Cerebellum (tissue), 4 donors: ENCODE measurements at places on chromosomes 7 and 10. TPM values are rescaled to one million over a fixed set of nuclear protein-coding genes. Genes with fewer than 3 reads are reported as not detected.
A peak's percentile ranks its signal among the peaks of the same experiment; 100 is the strongest.

DNA sequence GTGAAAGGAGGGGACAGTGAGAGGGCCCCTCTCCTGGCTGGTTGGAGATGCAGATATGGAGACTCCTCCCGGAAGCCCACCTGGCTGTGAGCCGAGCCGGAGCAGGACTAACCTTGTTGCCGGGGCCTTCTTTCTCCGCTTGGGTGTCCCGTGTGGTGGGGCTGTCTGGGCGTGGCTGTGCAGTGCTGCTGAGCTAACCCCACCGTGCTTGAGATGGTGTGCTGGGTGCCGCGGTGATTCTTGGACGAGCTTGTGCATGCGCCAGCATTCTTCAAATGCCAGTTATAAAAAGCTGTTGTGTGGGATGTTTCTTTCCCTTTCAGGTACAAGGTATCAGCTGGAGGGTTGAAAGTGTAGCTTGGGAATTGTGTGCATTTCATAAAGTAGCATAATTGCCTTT lies 48.8 kb downstream of the DAGLB start:
- DNase-seq: no peak

- DNase-seq: no peak
These were observed 49.8 kb upstream of the FGFR2 start for GRCh38 chr10:121648059-121648458.

- no peak for DNase-seq
These were observed 33.8 kb upstream of the C10orf120 start for GRCh38 chr10:122733443-122733842.

DNA sequence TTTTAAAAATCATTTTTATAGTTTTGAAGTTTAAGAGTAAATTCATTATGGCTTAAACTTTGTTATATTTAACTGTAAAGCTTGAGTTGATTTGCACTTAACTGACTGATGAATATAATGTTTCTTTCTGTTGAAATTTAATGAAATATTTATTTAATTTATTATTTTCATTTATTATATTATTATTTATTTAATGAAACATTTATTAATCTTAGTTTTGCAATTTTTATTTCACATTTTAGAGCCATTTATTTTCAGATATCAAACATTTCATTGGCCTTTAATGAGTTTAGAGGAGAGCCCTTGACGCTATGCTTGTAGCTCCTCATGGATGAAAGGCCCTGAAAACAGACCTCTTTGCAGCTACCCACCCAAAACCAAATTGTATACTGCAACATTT lies 570.0 kb downstream of the LRMDA start:
- no peak for DNase-seq

GRCh38 chr7:129689995-129690581 lies 78.6 kb downstream of the NRF1 start:
- DNase-seq: no peak

- DNase-seq: peak; percentile 0
These were observed 104.0 kb downstream of the GRM3 start for GRCh38 chr7:86747698-86748097.

GRCh38 chr7:76231071-76231470 lies 29.4 kb downstream of the SRRM3 start:
- DNase-seq: peak; percentile 85

DNA sequence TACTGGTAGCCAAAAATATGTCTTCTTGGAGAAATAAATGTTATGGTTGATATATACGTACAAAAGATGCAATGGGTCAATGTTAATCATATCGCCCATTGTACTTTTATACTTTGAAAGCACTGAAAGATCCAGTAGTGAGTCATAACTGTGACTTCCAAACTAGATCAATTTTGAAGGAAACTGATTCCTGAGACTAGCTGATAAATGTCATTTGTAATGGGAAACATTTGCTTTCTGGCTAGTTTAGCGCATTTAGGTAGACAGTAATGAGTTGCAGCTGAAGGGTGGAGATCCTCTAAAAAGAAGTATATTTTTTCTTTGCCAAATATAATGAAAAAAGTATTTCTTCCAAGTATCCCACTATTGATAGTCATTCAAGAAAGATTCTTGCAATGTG lies 53.5 kb upstream of the ARHGAP21 start:
- no peak for DNase-seq

GRCh38 chr10:13536674-13537366 lies 8.0 kb upstream of the BEND7 start:
- no peak for DNase-seq

DNA sequence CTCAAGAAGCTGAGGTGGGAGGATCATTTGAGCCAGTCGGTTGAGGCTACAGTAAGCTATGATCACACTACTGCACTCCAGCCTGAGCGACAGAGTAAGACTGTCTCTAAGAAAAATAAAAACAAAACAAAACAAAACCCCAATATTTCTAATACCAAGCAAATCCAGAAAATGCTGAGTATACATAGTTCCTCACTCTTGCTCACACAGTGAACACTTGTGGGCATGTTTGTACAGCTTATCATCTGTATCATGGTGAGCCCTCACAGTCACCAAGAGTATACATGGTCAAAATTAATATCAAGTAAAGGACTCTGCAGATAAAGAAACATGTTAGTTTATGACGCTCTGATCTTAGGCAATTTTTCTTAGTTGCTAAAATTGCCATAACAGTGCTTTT lies 41.5 kb upstream of the C10orf67 start:
- no peak for DNase-seq

- no peak for DNase-seq
These were observed 30.8 kb downstream of the HIF1AN start for GRCh38 chr10:100566561-100566960.

Gene PDZD8
- 23.0 TPM for total RNA-seq
